ENCODE measurements at places on chromosomes 5 and 9.

- DNase-seq, result no peak
Observed at GRCh38 chr5:19536387-19536786, 451.6 kb downstream of the CDH18 start.

GRCh38 chr5:87303324-87303723 lies 35.6 kb downstream of the RASA1 start:
- no peak for DNase-seq

DNA sequence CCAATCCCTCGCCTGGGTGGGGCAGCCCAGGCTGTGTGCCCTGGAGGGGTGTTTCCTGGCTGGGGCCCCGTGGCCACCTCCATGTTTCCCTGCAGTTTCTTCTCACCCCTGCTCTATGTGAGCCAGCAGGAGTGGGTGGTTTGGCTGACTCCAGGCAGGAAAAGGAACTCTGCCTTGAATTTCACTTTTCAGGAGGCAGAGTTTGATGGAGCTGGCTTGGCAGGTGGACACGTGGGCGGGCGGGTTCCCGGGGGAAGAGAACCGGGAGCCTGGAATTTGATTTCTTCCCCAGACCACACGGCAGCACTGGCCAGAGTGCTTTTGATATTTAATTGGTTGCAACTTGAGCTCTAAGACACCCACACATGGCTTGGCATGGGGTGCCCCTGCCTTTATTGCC lies 119.8 kb upstream of the PANK3 start:
- no peak for DNase-seq

- peak; percentile 92 for DNase-seq
Observed at GRCh38 chr5:14664270-14665100, at the start of gene OTULIN. Gene OTULIN (plus strand): TSS chr5:14664718. CDS start chr5:14664826, 108 bp downstream.

GRCh38 chr5:74953554-74953936 lies 87.4 kb upstream of the FAM169A start:
- no peak for DNase-seq

DNA sequence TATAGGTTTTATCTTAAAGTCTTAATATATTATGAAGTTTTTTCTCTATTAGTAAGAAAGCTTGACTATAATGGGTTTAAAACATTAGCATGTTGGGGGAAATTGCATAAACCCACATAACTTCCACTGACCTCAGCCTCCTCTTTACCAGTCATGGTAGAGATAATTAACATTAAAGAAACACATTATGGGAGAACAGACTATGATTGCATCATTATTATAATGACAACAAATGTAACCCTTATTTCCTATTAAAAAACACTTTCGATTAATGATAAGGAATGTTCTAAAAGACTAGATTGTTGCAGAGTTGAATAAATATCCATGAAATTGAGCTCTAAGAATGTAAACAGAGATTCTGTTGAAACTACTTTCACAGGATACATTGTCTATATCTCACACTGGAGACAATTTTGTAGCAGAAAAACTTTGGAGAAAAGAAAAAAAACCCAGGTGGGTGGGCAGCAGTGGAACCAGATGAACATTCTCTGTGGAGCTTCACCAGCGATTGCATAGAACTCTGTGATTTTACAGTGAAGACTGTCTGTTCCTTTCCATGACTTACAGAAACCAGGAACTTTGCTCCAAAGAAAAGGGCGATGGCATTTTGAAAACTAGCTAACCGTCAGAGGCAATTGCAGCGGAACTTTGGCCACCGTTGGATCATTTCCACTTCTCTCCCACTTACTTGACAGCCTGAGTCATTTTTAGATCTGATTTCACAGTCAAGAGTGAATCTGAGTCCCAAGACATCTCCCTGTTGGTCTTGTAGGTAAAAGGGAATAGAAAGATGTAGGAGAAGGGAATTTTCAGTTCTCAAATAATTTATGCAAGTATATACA lies 21.0 kb upstream of the ERAP2 start:
- no peak for DNase-seq

DNA sequence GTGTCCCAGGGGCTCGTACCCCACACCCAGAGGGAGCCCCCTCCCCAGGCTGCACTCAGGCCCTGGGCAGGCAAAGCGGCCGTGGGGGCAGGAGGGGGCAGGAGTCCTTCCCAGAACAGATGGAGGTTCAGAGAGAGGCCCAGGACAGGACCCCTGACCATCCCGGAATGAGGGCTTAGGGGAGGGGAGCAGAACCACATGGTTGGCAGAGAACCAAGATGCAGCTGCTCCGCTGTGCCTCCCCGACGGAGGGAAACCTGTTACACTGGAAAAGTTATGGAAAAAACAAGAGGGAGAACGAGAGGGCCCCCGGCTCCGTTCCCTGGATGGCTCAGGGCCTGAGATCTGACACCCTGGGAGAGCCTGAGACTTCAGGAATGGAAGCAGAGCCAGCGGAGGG lies 22.7 kb downstream of the SLC12A7 start:
- DNase-seq, result no peak

DNA sequence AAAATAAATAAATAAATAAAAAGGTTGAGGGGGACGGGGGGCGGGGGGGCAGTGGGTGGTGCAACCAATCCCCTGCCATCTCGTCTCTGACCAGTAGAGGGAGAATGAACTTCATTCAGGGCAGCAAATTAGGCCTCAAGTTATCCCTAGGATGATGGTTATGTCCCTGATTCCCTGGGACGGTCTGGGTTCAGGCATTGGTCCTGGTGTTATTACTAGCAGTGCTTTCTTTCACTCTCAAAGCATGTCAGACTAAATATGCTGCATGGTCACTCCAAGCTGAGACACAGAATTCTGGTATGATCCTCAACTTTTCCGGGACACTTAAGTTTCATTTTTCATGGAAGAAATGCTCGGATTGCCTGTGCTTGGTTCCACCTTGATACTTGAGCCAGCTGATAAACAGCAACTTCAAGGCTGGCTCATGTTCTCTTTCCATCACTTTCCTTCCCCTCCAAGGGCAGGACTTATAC lies 59.4 kb downstream of the DAP start:
- peak; percentile 59 for DNase-seq

DNA sequence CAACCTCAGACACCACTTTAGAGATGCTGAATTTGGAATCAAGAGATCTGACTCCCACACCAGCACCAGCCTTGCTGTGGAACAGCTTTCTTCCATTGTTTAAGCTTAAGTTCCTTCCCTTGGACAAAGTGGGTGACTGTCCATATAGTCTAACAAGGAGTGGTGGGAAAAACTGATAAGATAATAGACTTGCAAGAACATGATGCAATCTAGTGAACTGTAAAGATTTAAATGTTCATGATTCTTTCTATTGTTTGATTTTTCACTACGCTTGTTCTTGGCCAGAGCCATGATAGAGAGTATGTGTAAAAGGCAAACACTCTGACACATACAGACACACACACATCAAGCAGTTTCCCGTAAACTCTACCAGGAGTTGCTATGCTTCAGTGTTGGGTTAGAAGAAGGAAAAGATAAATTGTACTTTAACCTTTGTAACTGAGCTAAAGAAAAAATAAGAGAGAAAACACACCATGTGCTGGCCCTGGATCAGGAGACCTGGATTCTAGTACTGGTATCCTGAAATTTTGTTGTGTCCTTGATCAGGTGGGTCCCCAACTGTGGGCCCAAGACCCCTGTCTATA lies 94.3 kb downstream of the PAPPA start:
- DNase-seq, result no peak

- no peak for DNase-seq
Observed at GRCh38 chr9:34519321-34520020, 3.3 kb downstream of the ENHO start.

GRCh38 chr9:134046894-134047681 lies 20.7 kb downstream of the BRD3 start:
- DNase-seq, result no peak
